ENCODE measurements at places on chromosomes 3 and 15.

- DNase-seq = no peak
These were observed 40.7 kb downstream of the ATP2C1 start for GRCh38 chr3:130934442-130935089.

DNA sequence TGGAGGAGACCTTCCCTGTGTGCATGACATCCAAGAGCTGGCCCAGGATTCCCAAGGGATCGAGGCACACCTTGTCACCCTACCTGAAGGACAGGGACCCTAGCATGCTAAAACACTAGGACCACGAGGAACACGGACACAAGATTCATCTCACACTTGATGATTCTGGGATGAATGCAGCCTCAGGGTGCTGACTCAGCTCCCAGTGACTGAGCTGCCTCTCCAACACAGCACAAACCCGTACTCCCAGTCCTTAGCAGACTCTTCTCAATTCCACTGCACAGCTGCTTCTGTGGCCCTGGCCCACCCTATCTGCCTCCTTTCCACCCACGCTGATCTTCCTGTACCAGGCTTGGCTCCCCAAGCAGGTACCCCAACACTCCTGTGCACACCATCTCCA is 9.1 kb upstream of the OXTR start:
- DNase-seq = no peak

DNA sequence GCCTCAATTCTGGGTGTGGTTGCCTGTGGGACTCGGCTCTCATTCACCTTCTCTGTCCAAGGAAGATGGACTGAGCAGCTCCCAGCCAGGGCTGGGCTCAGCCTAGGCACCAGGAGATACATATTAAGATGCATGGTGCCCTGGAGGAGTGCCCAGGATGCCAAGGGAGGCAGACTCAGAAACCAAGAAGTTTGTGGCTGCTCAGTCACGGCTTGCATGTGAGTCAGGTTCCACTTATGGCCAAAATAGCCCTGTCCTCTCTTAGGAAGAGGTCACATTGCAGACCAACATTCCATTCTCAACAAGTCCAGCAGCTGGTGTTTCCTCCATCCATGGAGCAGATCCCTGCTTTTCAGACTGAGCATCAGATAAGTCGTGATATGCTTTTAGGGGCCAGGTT is 21.8 kb downstream of the CDCP1 start:
- DNase-seq = no peak

DNA sequence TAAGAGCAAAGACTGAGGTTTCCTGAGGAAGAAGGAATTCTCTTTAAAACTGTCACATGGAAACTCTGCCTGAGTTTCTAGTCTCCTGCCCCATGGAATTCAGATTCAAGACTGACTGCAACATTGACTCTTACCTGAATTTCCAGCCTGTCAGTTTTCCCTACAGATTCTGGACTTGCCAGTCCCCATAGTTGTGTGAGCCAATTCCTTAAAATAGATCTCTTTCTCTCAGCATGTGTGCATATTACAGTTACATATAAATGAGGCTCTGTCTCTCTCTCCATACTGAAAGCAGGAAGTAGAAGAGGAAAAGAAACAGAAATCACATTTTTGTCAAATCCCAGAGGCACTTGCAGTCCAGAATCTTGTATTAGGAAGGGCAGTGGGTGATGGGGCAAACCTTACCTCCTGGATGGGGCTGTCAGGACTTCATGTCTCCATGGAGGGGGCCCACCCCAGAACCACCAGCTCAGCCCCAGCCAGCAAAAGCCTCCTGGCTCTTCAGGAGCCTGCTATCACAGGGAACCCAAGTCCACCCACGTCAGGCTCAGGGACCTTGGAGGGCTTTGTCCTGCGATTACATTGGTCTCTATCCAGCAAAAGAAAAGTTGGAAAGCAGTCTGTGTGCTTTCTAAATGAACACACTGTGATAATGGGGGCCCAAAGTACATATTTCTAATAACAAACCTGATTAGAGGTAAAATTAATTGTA is 18.8 kb upstream of the GOLGA8J start:
- DNase-seq = no peak

- no peak for DNase-seq
These were observed 983.0 kb downstream of the SI start for GRCh38 chr3:164095279-164095678.

- DNase-seq = no peak
These were observed 119.4 kb upstream of the GADL1 start for GRCh38 chr3:31013843-31014242.

GRCh38 chr3:59142556-59142955 is 92.7 kb upstream of the CFAP20DC start:
- no peak for DNase-seq

DNA sequence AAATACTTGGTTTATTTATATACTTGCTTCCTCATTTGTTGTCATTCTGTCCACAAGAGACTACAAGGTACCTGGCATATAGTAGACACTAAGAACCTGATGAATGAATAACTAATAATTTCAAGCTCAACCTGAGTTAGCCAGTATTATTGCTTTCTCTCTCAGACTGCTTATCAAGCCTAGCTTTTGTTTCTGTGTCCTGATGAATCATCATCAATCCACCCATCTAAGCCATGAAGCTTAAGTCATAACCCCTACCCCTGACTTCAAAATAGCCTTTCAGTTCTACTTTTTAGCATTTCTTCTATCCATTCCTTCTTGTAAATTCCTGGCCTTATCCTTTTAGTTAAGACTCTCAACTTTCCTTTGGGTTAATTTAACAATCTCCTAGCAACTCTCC is 420.8 kb downstream of the EPHA6 start:
- DNase-seq = no peak
